ENCODE measurements at places on chromosomes 4 and X. TPM values are rescaled to one million over a fixed set of nuclear protein-coding genes. Genes with fewer than 3 reads are reported as not detected.

- DNase-seq, result no peak
Measured at GRCh38 chr4:85153221-85153620, 186.7 kb upstream of the WDFY3 start.

- no peak for DNase-seq
Measured at GRCh38 chrX:150361777-150362351, 1.3 kb upstream of the MAMLD1 start.

PRSS12 gene
- polyA plus RNA-seq, result 19.6 TPM

GRCh38 chrX:40514376-40514775 is 66.4 kb upstream of the ATP6AP2 start:
- DNase-seq, result no peak

GRCh38 chr4:11250510-11250909 is 178.2 kb downstream of the HS3ST1 start:
- no peak for DNase-seq

- DNase-seq, result no peak
Measured at GRCh38 chr4:112082954-112083586, 62.2 kb upstream of the FAM241A start.

DNA sequence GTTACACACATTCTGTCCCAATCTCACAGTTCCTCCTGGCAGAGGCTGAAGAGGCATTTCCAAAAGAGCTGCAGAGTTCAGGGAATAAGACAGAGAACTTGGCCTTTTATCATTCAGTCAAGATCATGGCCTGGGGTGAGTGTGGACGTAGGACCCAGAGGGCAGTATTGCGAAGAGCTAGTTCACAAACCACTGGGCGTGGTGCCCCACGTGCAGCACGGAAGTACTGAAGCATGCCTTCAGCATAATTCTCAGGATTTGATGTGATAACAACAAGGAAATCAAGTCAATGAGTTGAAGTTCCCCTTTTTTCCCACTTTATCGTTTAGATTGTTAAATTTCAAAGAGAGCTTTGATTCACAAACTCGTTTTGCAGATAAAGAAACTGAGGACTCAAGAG is 117.7 kb downstream of the RELL1 start:
- DNase-seq, result no peak

- DNase-seq, result no peak
Measured at GRCh38 chr4:5211282-5211839, 160.1 kb downstream of the STK32B start.

- no peak for DNase-seq
Measured at GRCh38 chrX:42109428-42109827, 186.1 kb upstream of the CASK start.

SLC26A1 gene
- 2.0 TPM for polyA plus RNA-seq

HSFX3 gene
- not detected for polyA plus RNA-seq

- DNase-seq, result no peak
Measured at GRCh38 chr4:30743897-30744296, 23.7 kb downstream of the PCDH7 start.

GAGE1 gene
- not detected for polyA plus RNA-seq

DNA sequence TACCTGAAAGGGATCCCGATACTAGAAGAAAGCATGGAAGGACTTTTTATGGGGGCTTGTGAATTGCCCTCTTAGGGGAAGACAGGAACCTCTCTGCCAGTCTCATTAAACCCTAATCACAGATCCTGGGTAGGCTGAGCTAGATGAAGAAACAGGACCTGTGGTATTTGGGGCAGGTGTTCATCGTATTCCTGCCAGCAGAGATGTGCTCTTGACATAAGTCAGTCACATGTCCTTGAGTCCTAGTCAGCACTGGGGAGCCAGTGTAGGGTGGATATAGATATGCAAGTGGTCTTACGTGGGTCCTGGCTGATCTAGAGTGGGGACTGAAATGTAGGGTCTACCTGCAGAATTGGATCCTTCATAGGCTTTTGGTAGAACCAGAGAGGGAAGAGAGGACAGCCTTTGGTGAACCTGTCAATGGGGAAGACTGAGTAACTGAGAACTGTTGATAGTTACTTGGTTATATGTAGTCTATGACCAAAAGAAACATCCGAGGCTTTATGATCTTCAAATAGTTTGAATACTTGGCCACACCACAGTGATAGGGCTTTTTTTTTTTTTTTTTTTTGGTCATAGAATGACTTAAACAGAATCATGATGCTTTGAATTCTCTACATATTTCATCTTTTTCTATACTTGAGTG is 63.5 kb upstream of the WDR1 start:
- no peak for DNase-seq

DNA sequence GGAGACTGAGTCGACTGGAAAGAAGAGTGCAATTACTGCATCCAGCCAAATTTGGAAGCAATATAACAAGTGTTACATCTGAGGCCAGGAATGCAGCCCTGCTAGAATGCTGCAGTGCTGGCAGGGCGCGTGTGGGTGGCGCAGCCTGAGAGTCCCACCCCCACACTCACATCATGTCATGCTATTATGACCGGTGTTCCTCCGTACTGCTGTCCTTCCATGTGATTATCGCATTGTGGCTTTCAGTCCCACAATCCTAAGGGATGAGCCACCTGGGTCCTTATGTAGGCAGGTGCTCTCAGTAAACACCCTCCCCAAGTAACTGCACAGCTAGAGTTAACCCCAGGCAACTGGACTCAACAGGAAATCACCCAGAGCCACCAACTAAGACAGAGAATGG is 122.6 kb upstream of the CPEB2 start:
- no peak for DNase-seq

DCAF4L1 gene
- 0.05 TPM for polyA plus RNA-seq

- no peak for DNase-seq
Measured at GRCh38 chr4:188139671-188140070, 430 bp downstream of the TRIML1 start.

- no peak for DNase-seq
Measured at GRCh38 chr4:148359769-148360168, 82.4 kb downstream of the NR3C2 start.

DNA sequence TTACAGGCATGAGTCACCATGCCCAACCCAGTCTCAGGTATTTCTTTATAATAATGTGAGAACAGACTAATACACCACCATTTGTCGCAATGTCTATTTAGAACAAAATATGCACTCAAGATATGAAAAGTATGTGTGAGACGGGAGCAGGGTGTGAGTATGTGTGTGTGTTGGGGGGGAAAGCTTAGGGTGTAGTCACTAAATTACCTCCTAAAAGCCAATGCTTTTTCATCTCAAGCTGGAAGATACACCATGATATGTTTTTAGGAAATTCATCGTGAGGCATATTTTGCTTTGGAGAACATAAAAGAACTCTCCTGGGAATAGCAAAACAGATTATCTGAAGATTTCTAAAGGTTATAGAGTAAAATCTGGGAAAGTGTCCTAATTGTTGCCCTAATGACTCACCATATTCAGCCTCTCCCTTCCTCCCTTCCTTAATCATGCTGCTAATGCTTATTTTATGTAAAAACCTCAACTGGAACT is 262.7 kb downstream of the PDHA2 start:
- DNase-seq, result no peak

DNA sequence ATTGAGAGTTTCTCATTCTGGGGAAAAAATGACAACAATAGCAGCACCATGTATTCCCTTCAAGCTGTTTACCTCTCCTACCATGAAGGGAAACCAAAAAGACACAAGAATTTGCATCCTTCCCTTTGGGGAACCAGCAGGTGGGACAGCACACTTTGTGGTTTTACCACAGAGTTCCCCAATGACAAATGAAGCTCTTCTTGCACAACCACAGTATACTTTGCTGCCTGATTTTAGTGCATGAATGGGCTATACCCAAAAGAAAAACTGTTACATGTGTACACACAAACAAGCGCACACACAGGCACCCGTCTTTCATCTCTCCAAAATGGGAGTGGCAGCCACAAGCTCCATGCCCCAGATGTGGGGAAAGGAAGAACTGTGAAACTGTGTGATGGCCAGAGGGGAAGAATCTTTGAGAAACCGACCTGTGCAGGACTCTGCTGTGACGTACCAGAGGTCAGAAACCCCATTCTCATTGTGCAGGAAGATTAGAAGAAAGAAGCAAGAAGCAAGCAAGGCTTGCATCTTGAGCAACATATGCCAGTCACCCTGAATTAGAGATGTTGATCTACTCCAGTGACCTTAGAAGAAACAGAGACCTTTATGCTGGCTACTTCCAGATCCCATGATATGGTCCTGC is 2.7 kb upstream of the MAML3 start:
- DNase-seq, result no peak

- no peak for DNase-seq
Measured at GRCh38 chr4:83629945-83630721, 94.2 kb downstream of the GPAT3 start.

GRCh38 chrX:150163956-150164726 is 199.0 kb upstream of the MAMLD1 start:
- no peak for DNase-seq

DNA sequence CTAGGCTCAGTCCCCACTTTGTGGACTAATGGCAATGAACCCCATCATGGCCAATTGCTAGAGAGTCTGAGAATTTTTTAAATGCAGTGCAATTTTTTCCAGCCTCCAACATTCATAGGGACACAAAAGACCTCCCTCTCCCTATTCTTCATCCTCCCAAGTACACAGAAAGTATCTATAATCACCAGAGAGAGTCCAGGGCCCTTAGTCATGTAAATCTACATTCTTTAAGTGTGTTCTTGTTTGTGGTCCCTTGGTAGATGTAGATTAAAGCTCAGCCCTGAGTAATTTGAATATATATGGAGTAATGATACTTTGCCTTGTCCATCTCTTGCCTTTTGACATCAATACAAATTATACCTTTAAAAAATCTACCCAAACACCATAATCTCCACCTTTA is 51.3 kb upstream of the ATXN3L start:
- DNase-seq, result no peak

GRCh38 chr4:174523025-174523693 is 871 bp upstream of the HPGD start:
- no peak for DNase-seq

DNA sequence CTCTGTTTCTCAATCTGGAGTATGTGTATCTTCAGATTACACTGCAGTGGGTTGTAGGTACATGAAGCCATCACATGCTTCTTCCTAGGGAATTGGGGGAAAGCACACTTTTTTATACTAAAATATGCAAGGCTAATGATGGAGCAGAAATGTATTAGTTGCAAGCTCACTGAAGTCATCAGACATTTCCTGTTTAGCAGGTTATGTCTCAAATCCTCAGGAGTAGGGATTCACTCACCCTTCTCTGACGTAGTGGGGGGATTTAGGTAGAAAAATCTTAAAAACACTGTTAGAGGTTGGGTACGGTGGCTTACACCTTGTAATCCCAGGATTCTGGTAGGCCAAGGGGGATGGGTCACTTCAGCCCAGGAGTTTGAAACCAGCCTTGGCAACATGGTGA is 128.4 kb upstream of the GPC4 start:
- DNase-seq, result no peak
